ENCODE measurements at places on chromosomes 6 and 20. TPM values are rescaled to one million over a fixed set of nuclear protein-coding genes. Genes with fewer than 3 reads are reported as not detected.

The CYP39A1 gene
- 0.54 TPM for total RNA-seq

GRCh38 chr6:29005183-29005885 is at the start of gene ZNF311:
ZNF311 (minus strand) TSS chr6:29005315; CDS start chr6:29003954, 1,361 bp downstream.
- H3K27ac ChIP-seq: no peak within 1 kb of the TSS
- no peak for DNase-seq
- no peaks in the 10 kb centered on the region for H3K36me3 ChIP-seq
- no peak within 1 kb of the TSS for H3K4me3 ChIP-seq

The RPN2 gene
- total RNA-seq: 220 TPM

The MYCT1 gene
- total RNA-seq: not detected

The CNBD2 gene
- total RNA-seq: 3.1 TPM

The MCCD1 gene
- not detected for total RNA-seq

The DLL1 gene
- total RNA-seq: 5.3 TPM

- H3K4me3 ChIP-seq: no peak overlapping the region
- no peaks in the 10 kb centered on the region for H3K27me3 ChIP-seq
- H3K36me3 ChIP-seq: no peaks in the 10 kb centered on the region
- no peak overlapping the region for H3K27ac ChIP-seq
- no peak for DNase-seq
- H3K4me1 ChIP-seq: no peaks in the 10 kb centered on the region
These were observed 229.8 kb downstream of the TMEM242 start for GRCh38 chr6:157093536-157093935.

GRCh38 chr20:38990728-38991127 is 28.6 kb downstream of the DHX35 start:
- no peaks in the 10 kb centered on the region for H3K36me3 ChIP-seq
- H3K27me3 ChIP-seq: no peaks in the 10 kb centered on the region
- H3K4me3 ChIP-seq: no peak overlapping the region

GRCh38 chr6:79742030-79742429 is 110.9 kb downstream of the SH3BGRL2 start:
- no peak overlapping the region for H3K27ac ChIP-seq
- no peak overlapping the region for H3K4me3 ChIP-seq
- no peaks in the 10 kb centered on the region for H3K36me3 ChIP-seq
- no peaks in the 10 kb centered on the region for H3K4me1 ChIP-seq
